ENCODE measurements at places on chromosomes 3 and 15. TPM values are rescaled to one million over a fixed set of nuclear protein-coding genes. Genes with fewer than 3 reads are reported as not detected.

GRCh38 chr15:83477808-83478537, 30.8 kb downstream of the SH3GL3 start:
- H3K4me1 ChIP-seq = no peaks in the 10 kb centered on the region
- no peaks in the 10 kb centered on the region for H3K27me3 ChIP-seq
- no peak overlapping the region for H3K4me3 ChIP-seq

IL17RB gene
- total RNA-seq = 0.32 TPM

GRCh38 chr15:81111018-81111417, 23.1 kb upstream of the CFAP161 start:
- no peaks in the 10 kb centered on the region for H3K27me3 ChIP-seq
- H3K4me3 ChIP-seq = no peak overlapping the region
- H3K27ac ChIP-seq = no peak overlapping the region
- no peak for DNase-seq
- H3K36me3 ChIP-seq = no peaks in the 10 kb centered on the region

CPB1 gene
- total RNA-seq = not detected

- no peaks in the 10 kb centered on the region for H3K4me1 ChIP-seq
- DNase-seq = no peak
- H3K27ac ChIP-seq = no peak overlapping the region
- H3K4me3 ChIP-seq = no peak overlapping the region
- H3K27me3 ChIP-seq = no peaks in the 10 kb centered on the region
Measured at GRCh38 chr3:39541917-39542329, 74.4 kb downstream of the MOBP start.

DNA sequence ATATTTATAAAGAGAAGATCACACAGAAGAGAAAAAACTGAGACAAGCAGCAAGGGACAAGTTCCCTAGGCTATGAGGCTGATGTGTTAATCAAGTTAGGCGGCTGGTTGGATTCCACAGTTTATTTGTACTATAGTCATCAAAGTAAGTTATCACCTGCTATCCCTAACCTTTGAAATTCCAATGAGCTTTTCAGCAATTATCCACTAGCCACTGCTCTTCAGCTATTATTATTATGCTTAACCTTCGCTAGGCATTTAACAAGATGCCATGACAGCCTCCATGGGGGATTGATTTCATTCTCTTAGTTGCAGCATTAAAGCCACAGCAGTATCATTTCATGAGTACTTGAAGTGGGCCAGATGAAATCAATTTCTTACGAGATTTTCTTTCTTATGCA, 699.5 kb upstream of the NAALADL2 start:
- no peaks in the 10 kb centered on the region for H3K27me3 ChIP-seq
- no peak for DNase-seq
- H3K4me3 ChIP-seq = no peak overlapping the region

- no peaks in the 10 kb centered on the region for H3K27me3 ChIP-seq
- peak; percentile 11 for DNase-seq
- no peak overlapping the region for H3K27ac ChIP-seq
- H3K4me3 ChIP-seq = peak overlapping the region; percentile 61
- H3K36me3 ChIP-seq = no peaks in the 10 kb centered on the region
Measured at GRCh38 chr3:9248522-9249271, 749 bp downstream of the SRGAP3 start.

DNA sequence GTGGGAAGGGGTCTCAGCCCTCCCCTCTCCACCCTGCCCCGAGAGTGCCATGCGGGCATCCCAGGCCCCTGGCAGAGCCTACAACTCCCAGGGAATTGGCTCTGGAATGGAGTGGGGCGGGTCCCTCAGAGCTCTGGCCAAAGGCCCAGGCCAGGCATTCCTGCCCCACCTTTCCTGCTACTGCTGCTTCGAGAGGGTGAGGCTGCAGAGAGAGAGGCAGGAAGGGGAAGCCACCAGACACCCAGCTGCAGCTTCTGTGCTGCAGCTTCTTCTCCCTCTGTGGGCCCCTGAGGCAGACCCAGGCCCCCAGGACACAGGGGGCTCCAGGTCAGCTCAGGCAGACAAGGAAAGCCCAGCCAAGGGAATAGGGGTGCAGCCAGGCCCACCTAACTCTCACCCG, 2.7 kb downstream of the ALS2CL start:
- no peak overlapping the region for H3K4me3 ChIP-seq
- no peak overlapping the region for H3K27ac ChIP-seq
- H3K4me1 ChIP-seq = peaks cover 32% of the 10 kb centered on the region

- peaks cover 30% of the 10 kb centered on the region for H3K4me1 ChIP-seq
- DNase-seq = peak; percentile 64
- no peak overlapping the region for H3K27ac ChIP-seq
- no peaks in the 10 kb centered on the region for H3K27me3 ChIP-seq
Measured at GRCh38 chr3:195001961-195002861, 268.7 kb downstream of the XXYLT1 start.

GRCh38 chr15:31341496-31342195, 15.0 kb downstream of the KLF13 start:
- H3K4me3 ChIP-seq = no peak overlapping the region
- H3K27ac ChIP-seq = peak overlapping the region; percentile 97
- peaks cover 100% of the 10 kb centered on the region for H3K4me1 ChIP-seq
- peaks cover 19% of the 10 kb centered on the region for H3K36me3 ChIP-seq

GRCh38 chr3:58557491-58557890, 19.7 kb downstream of the FAM107A start:
- DNase-seq = no peak
- H3K4me3 ChIP-seq = no peak overlapping the region
- H3K27ac ChIP-seq = no peak overlapping the region

GRCh38 chr3:26847680-26848079, 225.1 kb downstream of the LRRC3B start:
- no peak overlapping the region for H3K4me3 ChIP-seq
- H3K36me3 ChIP-seq = no peaks in the 10 kb centered on the region
- H3K27ac ChIP-seq = no peak overlapping the region
- no peaks in the 10 kb centered on the region for H3K27me3 ChIP-seq
- DNase-seq = no peak
- H3K4me1 ChIP-seq = no peaks in the 10 kb centered on the region

GRCh38 chr3:195271410-195272243, 668 bp upstream of the XXYLT1 start:
- H3K27ac ChIP-seq = peak overlapping the region; percentile 52
- peaks cover 18% of the 10 kb centered on the region for H3K4me1 ChIP-seq
- H3K4me3 ChIP-seq = peak overlapping the region; percentile 90
- peak; percentile 91 for DNase-seq

GRCh38 chr15:56672721-56673120, 60.6 kb downstream of the ZNF280D start:
- H3K4me3 ChIP-seq = no peak overlapping the region
- no peak overlapping the region for H3K27ac ChIP-seq
- H3K4me1 ChIP-seq = no peaks in the 10 kb centered on the region
- no peak for DNase-seq
- H3K27me3 ChIP-seq = no peaks in the 10 kb centered on the region

- DNase-seq = no peak
- H3K36me3 ChIP-seq = no peaks in the 10 kb centered on the region
- no peaks in the 10 kb centered on the region for H3K27me3 ChIP-seq
- no peak overlapping the region for H3K4me3 ChIP-seq
Measured at GRCh38 chr3:39531066-39531465, 63.6 kb downstream of the MOBP start.

DNA sequence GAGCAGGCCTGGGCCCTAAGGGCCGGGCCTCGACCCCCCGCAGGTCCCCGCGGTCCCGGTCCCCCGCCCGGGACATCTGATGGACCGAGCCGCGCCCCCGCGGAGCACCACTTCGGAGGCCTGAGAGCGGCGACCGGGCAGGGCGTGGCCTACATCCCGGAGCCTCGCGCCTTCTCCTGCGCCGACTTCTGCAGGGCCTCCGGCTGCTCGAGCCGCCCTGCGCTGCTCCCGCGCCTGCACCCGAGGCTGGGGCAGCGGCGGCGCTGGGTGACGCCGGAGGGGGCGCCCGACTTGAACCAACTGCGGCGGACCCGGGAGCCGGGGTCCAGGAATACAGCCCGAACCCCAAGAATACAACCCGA, 14.9 kb upstream of the GP9 start:
- no peak overlapping the region for H3K27ac ChIP-seq
- H3K27me3 ChIP-seq = peaks cover 34% of the 10 kb centered on the region
- no peaks in the 10 kb centered on the region for H3K36me3 ChIP-seq
- H3K4me3 ChIP-seq = peak overlapping the region; percentile 34
- H3K4me1 ChIP-seq = peaks cover 2% of the 10 kb centered on the region

- H3K36me3 ChIP-seq = no peaks in the 10 kb centered on the region
- peaks cover 3% of the 10 kb centered on the region for H3K4me1 ChIP-seq
- no peak overlapping the region for H3K27ac ChIP-seq
- no peaks in the 10 kb centered on the region for H3K27me3 ChIP-seq
- no peak for DNase-seq
- H3K4me3 ChIP-seq = no peak overlapping the region
Measured at GRCh38 chr3:10015461-10015904, 10.8 kb upstream of the FANCD2 start.

- no peak for DNase-seq
- no peaks in the 10 kb centered on the region for H3K36me3 ChIP-seq
- H3K4me3 ChIP-seq = no peak overlapping the region
Measured at GRCh38 chr3:11609481-11609880, 34.2 kb downstream of the VGLL4 start.

SOX14 gene
- not detected for total RNA-seq

COX5A gene
- total RNA-seq = 53.3 TPM

- DNase-seq = peak; percentile 60
- H3K27ac ChIP-seq = peak overlapping the region; percentile 93
- H3K36me3 ChIP-seq = no peaks in the 10 kb centered on the region
- H3K4me3 ChIP-seq = peak overlapping the region; percentile 49
- no peaks in the 10 kb centered on the region for H3K27me3 ChIP-seq
Measured at GRCh38 chr3:71227270-71227661, 356.3 kb downstream of the FOXP1 start.

ROBO1 gene
- total RNA-seq = 3.2 TPM

GRCh38 chr3:64257100-64257755, 32.0 kb upstream of the PRICKLE2 start:
- H3K27ac ChIP-seq = no peak overlapping the region
- H3K27me3 ChIP-seq = no peaks in the 10 kb centered on the region
- no peaks in the 10 kb centered on the region for H3K36me3 ChIP-seq
- no peak overlapping the region for H3K4me3 ChIP-seq

TM6SF1 gene
- 1.6 TPM for total RNA-seq

GRCh38 chr3:164375538-164375937, 702.8 kb downstream of the SI start:
- H3K27me3 ChIP-seq = no peaks in the 10 kb centered on the region
- no peak overlapping the region for H3K4me3 ChIP-seq
- H3K4me1 ChIP-seq = no peaks in the 10 kb centered on the region
- H3K36me3 ChIP-seq = no peaks in the 10 kb centered on the region
- H3K27ac ChIP-seq = no peak overlapping the region

DNA sequence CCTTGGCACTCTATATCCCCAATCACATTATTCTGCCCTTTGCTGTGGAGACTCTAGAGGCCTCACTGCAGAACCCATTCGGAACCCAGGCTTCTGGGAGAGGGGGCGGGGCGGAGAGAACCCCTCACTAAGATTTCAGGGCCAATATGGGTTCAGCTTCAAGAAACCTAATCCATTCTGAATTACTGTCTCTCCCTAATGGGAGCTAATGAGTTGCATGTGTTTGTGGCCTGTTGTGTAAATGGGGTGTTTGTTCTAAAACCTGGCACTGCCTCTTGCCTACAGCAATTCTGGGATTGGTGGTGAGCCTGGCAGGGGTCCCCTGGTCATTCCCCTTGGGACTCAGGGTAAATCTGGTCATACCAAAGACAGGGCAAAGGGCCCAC, 605 bp upstream of the RASL12 start:
- H3K27me3 ChIP-seq = peaks cover 10% of the 10 kb centered on the region
- H3K4me3 ChIP-seq = no peak overlapping the region
- H3K36me3 ChIP-seq = no peaks in the 10 kb centered on the region
- peaks cover 3% of the 10 kb centered on the region for H3K4me1 ChIP-seq

GRCh38 chr3:168714609-168715240, 619.0 kb upstream of the GOLIM4 start:
- no peak for DNase-seq
- no peaks in the 10 kb centered on the region for H3K27me3 ChIP-seq
- H3K4me1 ChIP-seq = no peaks in the 10 kb centered on the region
- no peak overlapping the region for H3K4me3 ChIP-seq
- H3K36me3 ChIP-seq = no peaks in the 10 kb centered on the region
- H3K27ac ChIP-seq = no peak overlapping the region

DNA sequence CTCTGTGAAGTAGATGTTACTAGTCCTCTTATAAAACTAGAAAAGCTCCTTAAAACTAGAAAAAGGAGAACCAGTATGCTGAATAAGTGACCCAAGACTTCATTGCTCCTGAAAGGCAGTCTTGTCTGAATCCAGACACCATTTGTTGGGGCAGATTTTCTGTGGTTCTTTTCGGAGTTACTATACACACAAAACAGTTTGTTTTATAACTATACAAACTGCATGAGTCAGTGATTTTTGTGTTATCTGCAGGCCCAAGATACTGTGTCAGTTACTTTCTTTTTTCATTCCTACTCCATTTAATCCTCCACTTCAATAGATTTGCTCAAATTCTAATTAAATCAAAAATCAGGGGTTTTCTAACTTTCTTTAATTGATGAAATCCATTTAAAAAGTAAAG, 244.6 kb downstream of the ARPP21 start:
- no peaks in the 10 kb centered on the region for H3K4me1 ChIP-seq
- no peak for DNase-seq
- H3K4me3 ChIP-seq = no peak overlapping the region

UBAP1L gene
- 19.9 TPM for total RNA-seq

LDHAL6B gene
- not detected for total RNA-seq

DNA sequence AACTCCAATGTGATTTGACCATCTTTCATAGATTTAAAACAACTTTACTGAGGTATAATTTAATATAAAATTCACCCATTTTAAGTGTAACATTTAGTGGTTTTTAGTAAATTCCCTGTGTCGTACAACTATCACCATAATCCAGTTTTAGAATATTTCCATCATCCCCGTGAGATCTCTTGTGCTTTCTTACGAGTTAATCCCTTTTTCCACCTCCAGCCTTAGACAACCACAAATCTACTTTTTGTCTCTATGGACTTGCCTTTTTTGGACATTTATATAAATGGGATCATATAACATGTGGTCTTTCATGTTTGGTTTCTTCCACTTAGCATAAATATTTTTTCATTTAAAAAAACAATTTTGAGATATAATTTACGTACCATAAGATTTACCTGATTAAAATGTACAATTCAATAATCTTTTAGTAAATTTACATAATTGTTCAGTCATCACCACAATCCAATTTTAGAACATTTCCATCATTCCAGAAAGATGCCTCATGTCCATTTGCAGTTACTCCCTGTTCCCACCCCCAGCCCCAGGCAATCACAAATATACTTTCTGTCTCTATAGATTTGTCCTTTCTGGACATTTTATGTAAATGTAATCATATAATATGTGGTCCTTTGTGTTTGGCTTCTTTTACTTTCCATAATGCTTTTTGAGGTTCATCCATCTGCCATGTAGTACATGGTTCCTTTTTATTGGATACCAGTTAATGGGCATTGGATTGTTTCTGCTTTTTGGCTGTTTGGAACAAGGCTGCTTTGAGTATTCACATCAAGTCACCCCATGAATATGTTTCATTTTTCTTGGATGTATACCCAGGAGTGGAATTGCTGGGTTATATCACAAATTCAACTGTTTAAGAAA, 3.1 kb downstream of the OXSR1 start:
- peaks cover 28% of the 10 kb centered on the region for H3K4me1 ChIP-seq
- H3K36me3 ChIP-seq = no peaks in the 10 kb centered on the region

MINDY4B gene
- not detected for total RNA-seq

GRCh38 chr3:30704931-30705890, 98.8 kb downstream of the TGFBR2 start:
- H3K36me3 ChIP-seq = no peaks in the 10 kb centered on the region
- H3K27ac ChIP-seq = no peak overlapping the region
- no peaks in the 10 kb centered on the region for H3K4me1 ChIP-seq
- no peaks in the 10 kb centered on the region for H3K27me3 ChIP-seq
- no peak overlapping the region for H3K4me3 ChIP-seq

ECT2 gene
- 5.1 TPM for total RNA-seq

ACVR2B gene
- total RNA-seq = 4.2 TPM

EPHB3 gene
- not detected for total RNA-seq

PAK6 gene
- total RNA-seq = 1.2 TPM
